NCI-H1092 treated with DMSO at 0.1 percent for 48 hours (cell line): ENCODE measurements at places on chromosomes 4 and X.
A peak's percentile ranks its signal among the peaks of the same experiment; 100 is the strongest.

GRCh38 chr4:46934726-46935125 lies 25.7 kb upstream of the COX7B2 start:
- no peak for DNase-seq

DNA sequence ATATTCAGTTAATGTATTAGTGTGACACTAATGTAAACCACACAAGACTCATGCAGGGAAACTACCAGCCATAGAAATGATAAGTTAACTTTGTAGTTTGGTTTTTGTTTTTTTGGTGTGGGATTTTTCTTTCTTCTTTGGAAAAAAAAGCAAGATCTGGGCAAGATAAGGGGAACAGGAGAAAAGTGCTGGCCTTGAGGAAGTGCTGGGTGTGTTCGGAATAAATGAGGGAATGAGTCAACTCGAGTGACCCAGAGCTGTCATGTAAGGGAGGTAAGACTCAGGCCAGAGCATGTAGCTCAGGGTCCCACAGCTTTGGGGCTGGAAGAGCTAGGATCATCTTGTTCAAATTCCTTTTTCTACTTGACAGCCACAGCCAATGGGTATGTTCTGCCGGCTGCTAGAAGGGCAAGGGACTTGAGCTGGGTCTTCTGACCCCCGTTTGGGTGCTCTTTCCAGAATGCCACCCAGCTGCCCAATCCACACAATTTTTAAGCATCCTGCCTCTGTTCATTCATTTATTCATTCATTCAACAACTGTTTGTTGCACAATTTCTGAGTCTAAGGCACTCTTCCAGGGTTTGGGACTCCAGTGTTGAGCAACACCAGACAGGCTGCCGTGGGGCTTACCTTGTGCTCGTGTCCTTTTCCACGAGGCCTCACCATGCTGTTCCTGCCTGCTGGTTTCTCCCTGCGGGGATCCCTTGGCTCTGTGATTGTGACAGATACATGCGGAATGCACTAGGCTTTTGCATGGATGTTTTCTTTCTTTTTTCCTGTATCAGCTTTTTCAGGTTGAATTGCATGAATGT lies 54.5 kb downstream of the CLDN34 start:
- no peak for DNase-seq

GRCh38 chr4:153890761-153891160 lies 101.9 kb upstream of the SFRP2 start:
- no peak for DNase-seq

- no peak for DNase-seq
Measured at GRCh38 chrX:47751670-47752069, 85.0 kb upstream of the ZNF81 start.

DNA sequence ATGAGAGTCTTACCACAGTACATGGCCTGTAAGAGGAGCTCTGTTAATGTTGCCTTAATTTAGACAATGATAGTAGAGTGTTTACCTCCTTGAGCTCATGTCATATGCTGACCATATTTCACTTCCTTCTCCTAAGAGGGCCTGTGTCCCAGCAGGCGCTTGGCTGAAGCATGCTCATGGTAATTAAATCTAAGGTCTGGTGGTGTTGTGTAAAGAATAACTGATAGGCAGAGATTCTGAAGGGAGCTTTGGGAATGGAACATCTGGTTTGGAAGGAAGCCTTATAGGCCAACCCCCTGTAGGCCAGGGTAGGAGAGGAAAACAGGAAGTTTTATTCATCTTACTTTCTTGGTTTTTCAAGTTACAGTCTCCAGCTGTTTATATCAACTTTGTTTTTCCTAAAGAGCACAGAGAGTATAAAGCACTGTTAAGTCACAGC lies 300.2 kb downstream of the USP46 start:
- peak; percentile 42 for DNase-seq

DNA sequence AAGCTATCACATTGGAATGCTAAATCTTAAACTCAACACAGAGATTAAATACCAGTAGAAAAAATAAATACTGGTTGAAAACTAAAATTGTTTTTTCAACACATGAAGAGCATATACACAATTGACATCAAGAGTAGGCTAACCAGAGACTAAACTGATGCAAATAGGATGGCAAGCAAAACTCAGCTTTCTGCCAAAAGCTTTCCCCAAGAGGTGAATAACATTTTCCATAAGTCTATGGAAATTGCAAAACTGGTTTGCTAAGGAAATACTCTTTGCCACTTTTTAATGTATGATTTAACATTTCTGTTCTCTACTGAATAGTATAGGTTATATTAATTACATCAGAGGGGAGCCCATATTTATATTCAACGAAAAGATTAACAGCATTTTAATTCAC lies 23.8 kb downstream of the IQCM start:
- no peak for DNase-seq

- peak; percentile 39 for DNase-seq
Measured at GRCh38 chrX:418927-419729, 32.4 kb upstream of the PPP2R3B start.

GRCh38 chr4:94525993-94526728 lies 74.4 kb downstream of the PDLIM5 start:
- DNase-seq = no peak

DNA sequence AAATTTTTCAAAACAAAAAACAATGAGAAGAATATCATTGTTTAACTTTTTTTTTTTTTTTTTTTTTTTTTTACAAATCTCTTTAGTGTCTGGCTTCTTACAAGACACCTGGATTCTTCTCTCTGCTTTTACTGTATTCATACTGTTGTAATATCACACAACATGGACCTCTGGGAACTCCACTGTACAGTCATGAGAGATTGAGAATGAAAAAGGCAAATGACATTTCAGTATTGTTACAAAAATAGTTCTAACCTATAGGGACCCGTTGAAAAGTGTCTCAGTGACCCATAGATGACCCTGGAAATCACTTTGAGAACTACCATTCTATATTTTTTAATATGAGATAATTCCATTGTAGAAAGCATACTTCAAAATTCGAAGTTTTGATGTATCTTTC lies 124.4 kb downstream of the SLIT2 start:
- no peak for DNase-seq

DNA sequence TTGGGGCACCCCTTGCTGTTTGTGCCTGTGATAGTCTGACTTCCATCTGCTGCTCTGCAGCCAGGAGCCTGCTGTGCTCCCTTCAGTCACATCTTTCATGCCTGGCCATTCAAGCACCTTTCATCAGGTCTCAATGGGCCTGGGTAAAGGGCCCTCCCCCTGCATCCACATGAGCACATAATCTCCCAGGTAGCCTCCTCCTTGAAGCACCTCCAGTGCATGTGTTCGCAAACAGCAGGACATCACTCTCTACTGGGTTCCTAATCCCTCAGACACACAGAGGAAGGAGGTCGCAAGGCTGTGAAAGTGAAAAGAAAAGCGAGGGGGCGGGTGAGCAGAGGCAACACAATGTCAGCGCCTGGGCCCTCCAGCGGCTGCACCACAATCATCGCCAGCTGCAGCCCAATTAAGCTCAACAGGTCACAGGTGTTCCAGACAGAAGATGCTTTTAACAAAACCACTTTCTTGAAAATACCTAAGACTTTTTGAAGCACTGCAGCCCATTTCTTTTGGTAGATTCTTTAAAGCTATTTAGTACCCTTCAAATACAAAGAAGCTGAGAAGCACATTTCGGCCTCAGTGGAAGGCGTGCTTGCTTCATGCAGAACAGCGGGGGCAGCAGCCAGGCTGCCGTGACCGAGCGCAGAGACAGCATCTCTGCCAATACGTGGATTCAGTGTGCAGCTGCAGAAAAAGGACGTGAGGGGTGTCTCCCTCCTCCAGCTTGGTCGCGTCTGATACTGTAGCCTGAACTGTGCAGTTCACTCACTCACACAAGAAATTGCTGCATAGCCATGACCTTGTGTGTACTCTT lies 92.2 kb upstream of the SPRY1 start:
- peak; percentile 93 for DNase-seq

GRCh38 chr4:152635851-152636250 lies 43.9 kb downstream of the TMEM154 start:
- DNase-seq = no peak

DNA sequence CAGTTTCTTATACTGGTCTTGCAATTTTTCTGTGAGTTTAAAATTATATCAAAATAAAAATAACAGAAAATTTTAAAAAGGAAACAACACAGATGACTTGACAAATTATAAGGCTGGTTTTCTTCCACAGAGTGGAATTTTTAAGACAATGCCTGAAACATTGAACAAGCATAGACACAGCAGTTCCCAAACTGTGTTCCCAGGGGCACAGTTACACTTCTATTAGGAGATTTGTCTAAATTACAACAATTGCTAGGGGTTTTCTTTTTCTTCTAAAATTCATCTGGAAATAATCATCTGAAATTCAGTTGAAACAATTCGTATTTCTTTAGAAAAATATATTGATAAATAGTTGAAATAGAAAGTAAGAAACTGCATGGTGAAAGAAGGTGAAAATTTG lies 26.2 kb downstream of the PDE5A start:
- no peak for DNase-seq

DNA sequence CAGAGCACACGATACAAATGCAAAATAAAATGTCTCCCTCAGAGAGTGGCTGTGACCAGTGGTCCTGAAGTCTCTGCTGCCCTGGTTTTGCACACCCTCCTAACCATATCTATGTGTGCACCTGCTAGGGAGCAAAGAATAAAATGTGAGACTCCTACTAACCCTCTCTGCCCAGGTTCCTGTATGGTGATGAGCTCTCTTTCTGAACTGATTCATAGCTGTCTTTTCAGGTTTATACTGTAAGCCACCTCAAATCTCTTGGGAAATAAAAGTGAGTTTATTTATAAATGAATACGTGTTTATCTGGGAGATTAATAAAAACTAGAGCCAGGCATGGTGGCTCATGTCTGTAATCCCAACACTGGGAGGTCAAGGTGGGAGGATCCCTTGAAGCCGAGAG lies 126.0 kb upstream of the RBPJ start:
- no peak for DNase-seq
